Stimulated activated CD4-positive, alpha-beta T cell treated with anti-CD3 and anti-CD28 coated beads, TNF-alpha, amount 100 ng/mL, for 48 hours (primary cell): ENCODE measurements at places on chromosomes 7 and 10.

- DNase-seq, result no peak
These were observed 53.5 kb downstream of the ZNF37A start for GRCh38 chr10:38147686-38148085.

GRCh38 chr7:132580277-132580676, 4.0 kb upstream of the PLXNA4 start:
- no peak for DNase-seq

- no peak for DNase-seq
These were observed 15.1 kb downstream of the URGCP start for GRCh38 chr7:43891069-43891955.

DNA sequence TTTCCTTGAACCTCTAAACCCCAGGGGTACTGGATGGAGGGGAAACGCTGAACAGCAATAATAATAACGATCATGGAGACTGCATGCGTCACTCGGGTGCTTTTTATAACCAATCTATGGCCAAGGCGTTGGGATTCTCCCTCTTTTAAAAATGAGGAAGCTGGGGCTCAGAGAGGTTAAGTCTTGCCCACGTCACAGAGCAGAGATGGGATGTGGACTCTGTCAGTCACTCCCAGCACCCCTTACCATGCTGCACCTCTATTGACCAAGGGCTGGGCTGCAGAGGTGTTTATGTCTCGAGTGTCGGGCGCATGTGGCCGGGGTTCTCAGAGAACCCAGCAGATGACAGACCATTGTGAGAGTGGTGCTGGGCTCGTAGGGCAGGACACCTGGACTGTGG, 129.9 kb downstream of the CDH23 start:
- no peak for DNase-seq

GRCh38 chr7:29854257-29854938, 48.1 kb downstream of the WIPF3 start:
- DNase-seq, result no peak

- no peak for DNase-seq
These were observed 70.1 kb downstream of the RNF133 start for GRCh38 chr7:122628651-122629411.

- no peak for DNase-seq
These were observed 84.7 kb upstream of the DKK1 start for GRCh38 chr10:52229291-52229931.

GRCh38 chr10:64506963-64507362, 985.8 kb downstream of the REEP3 start:
- no peak for DNase-seq

GRCh38 chr10:103847909-103848468, 7.4 kb downstream of the SH3PXD2A start:
- no peak for DNase-seq
